Smooth muscle cell of the pulmonary artery (primary cell): ENCODE measurements at places on chromosomes 13 and 19. TPM values are rescaled to one million over a fixed set of nuclear protein-coding genes. Genes with fewer than 3 reads are reported as not detected.

The EFNB2 gene
- 6.4 and 7.4 TPM in 2 replicates for total RNA-seq

The GNA15 gene
- total RNA-seq, result 0.07 and 0.33 TPM in 2 replicates

The ATP4B gene
- total RNA-seq, result not detected in 2 replicates

The TEX101 gene
- total RNA-seq, result not detected in 2 replicates

The NCR1 gene
- total RNA-seq, result not detected in 2 replicates

The SLC27A5 gene
- 5.1 and 9.1 TPM in 2 replicates for total RNA-seq

The RXFP2 gene
- not detected in 2 replicates for total RNA-seq

The ZNF154 gene
- 7.0 and 8.1 TPM in 2 replicates for total RNA-seq

The FUT2 gene
- total RNA-seq, result not detected in 2 replicates

The FXYD3 gene
- total RNA-seq, result not detected in 2 replicates

The C13orf42 gene
- not detected in 2 replicates for total RNA-seq

The BEST2 gene
- total RNA-seq, result not detected in 2 replicates

The TMEM145 gene
- total RNA-seq, result not detected in 2 replicates

The USF2 gene
- 80.5 and 94.7 TPM in 2 replicates for total RNA-seq

The COL4A2 gene
- total RNA-seq, result 1,112 and 1,718 TPM in 2 replicates

The ZNF615 gene
- total RNA-seq, result 10.3 and 17.2 TPM in 2 replicates

The PGLYRP1 gene
- not detected in 2 replicates for total RNA-seq

The DOHH gene
- total RNA-seq, result 9.4 and 14.8 TPM in 2 replicates

The PRDX2 gene
- 188 and 217 TPM in 2 replicates for total RNA-seq

The OR1I1 gene
- total RNA-seq, result not detected in 2 replicates

The PET100 gene
- total RNA-seq, result 4.7 and 9.1 TPM in 2 replicates

The TDRD12 gene
- total RNA-seq, result 0.39 and 0.46 TPM in 2 replicates

The LMTK3 gene
- total RNA-seq, result 0.33 and 0.89 TPM in 2 replicates

The IRGC gene
- total RNA-seq, result not detected in 2 replicates

The PABPC3 gene
- 0.10 and 0.13 TPM in 2 replicates for total RNA-seq

The SH2D3A gene
- not detected in 2 replicates for total RNA-seq

The KCTD4 gene
- 0.20 and 0.66 TPM in 2 replicates for total RNA-seq

The FPR1 gene
- total RNA-seq, result 0.20 TPM in 1 of 2 replicates, not detected in the other

The PPP1R37 gene
- total RNA-seq, result 28.2 and 30.7 TPM in 2 replicates

The CD37 gene
- not detected in 2 replicates for total RNA-seq

The METTL21C gene
- not detected in 2 replicates for total RNA-seq

The PCDH8 gene
- not detected in 2 replicates for total RNA-seq

The ZNF146 gene
- 64.4 and 67.2 TPM in 2 replicates for total RNA-seq

The CD33 gene
- total RNA-seq, result not detected in 2 replicates

The TMEM59L gene
- 4.1 and 6.5 TPM in 2 replicates for total RNA-seq

The LSR gene
- total RNA-seq, result 0.20 and 0.33 TPM in 2 replicates

The SIX5 gene
- 9.7 and 14.5 TPM in 2 replicates for total RNA-seq

The RNF225 gene
- 0.13 TPM in 1 of 2 replicates, not detected in the other for total RNA-seq

The GRK1 gene
- 0.03 TPM in 1 of 2 replicates, not detected in the other for total RNA-seq

The CDADC1 gene
- total RNA-seq, result 4.4 and 5.7 TPM in 2 replicates

The NCAN gene
- total RNA-seq, result under 0.01 TPM in 1 of 2 replicates, not detected in the other

The EDNRB gene
- total RNA-seq, result 0.17 and 9.6 TPM in 2 replicates

The PCSK4 gene
- total RNA-seq, result 0.92 and 1.4 TPM in 2 replicates

The ZSCAN4 gene
- 0.07 TPM in 1 of 2 replicates, not detected in the other for total RNA-seq

The SHD gene
- not detected in 2 replicates for total RNA-seq
